ENCODE measurements at places on chromosomes 2 and 18. TPM values are rescaled to one million over a fixed set of nuclear protein-coding genes. Genes with fewer than 3 reads are reported as not detected.

The UGT1A1 gene
- not detected for total RNA-seq

The CCDC74B gene
- 4.3 TPM for total RNA-seq

The UGT1A4 gene
- not detected for total RNA-seq

The AP1S3 gene
- total RNA-seq, result 19.7 TPM

The RAB1A gene
- 119 TPM for total RNA-seq

The LRRC30 gene
- not detected for total RNA-seq

The FIGN gene
- total RNA-seq, result 22.8 TPM

GRCh38 chr2:179059026-179059700, 9.2 kb upstream of the CCDC141 start:
- no peak overlapping the region for H3K27ac ChIP-seq
- no peaks in the 10 kb centered on the region for H3K4me1 ChIP-seq
- no peaks in the 10 kb centered on the region for H3K36me3 ChIP-seq
- no peak for DNase-seq

DNA sequence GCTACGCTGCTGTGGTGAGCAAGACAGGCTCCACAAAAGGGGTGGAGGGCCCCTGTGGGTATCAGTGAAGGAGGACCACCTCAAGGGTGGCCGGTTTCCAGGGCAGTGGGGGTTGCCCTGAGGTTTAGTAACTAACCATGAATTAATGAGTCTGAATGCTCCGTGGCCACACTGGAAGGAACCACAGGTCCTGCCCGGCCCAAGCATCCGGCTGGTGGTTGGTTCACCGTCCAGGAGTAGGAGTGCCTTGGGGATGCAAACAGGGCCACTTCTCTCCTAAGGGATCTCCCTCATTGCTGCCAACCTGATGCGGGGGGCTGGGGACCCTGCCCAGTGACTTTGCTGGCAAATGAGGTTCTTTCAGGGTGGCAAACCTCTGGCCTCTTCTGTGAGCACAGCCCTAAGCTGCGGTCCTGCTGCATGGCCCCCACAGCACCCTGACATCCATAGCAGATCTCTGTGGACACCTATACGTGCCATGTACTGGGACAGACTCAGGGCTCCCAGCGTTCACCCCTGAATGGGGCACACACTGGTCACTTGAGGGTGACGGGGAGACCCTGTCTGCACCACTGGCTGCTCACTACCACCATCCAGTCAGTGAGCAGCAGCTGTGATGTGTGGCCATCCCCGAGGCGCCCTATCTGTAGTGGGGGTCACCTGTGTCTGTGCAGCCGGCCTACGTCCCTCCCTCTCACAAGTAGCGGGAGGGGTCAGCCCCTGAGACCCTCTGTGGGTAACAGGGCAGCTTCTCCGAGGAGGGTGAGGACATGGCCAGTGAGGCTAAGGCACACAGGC, 41.6 kb downstream of the HS6ST1 start:
- H3K36me3 ChIP-seq, result 0 out of 2 replicates have a peak, but pooled peaks cover 2% of the 10 kb centered on the region
- no peak overlapping the region for H3K4me3 ChIP-seq
- no peak overlapping the region for H3K27ac ChIP-seq

DNA sequence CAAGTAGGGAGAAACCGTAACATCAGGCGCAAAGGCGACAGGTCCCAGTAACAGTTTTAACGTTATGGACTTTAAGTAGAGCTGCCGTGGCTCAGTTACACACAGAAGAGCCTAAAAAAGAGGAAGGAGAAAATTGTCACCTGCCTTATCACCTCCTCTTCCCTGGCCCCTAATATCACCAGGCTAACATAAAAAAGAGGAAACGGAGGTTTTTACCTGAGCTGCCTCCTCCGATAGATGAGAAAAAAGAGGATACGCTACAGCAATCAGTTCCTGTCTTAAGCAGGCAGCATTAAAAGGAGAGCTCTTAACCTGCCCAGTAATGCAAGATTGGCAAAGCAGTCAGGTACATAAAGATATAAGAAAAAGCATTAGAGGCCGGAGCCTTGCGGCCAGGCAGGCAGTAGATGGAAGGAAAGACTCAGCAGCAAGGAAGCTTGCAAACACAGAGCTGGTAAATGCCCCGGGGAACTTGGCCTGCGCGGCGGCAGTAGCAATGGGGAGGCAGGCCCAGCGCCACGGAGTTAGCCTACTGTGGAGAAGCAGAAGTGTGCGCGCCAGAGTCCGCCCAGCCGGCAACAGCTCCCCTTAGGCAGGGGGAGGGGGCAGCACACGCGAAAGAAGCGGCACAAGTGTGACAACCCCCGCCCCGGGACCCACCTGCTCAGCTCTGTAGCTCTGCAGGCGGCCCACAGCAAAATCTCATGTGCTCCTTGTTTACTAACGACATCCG, 116.3 kb upstream of the SCN7A start:
- peaks cover 5% of the 10 kb centered on the region for H3K4me1 ChIP-seq
- no peak overlapping the region for H3K4me3 ChIP-seq
- H3K27me3 ChIP-seq, result no peaks in the 10 kb centered on the region
- H3K27ac ChIP-seq, result no peak overlapping the region
- DNase-seq, result no peak

- no peaks in the 10 kb centered on the region for H3K27me3 ChIP-seq
- no peak overlapping the region for H3K4me3 ChIP-seq
- no peaks in the 10 kb centered on the region for H3K36me3 ChIP-seq
These were observed 77.4 kb downstream of the CCBE1 start for GRCh38 chr18:59619816-59620215.

- DNase-seq, result no peak
- no peaks in the 10 kb centered on the region for H3K27me3 ChIP-seq
- H3K4me3 ChIP-seq, result no peak overlapping the region
- no peaks in the 10 kb centered on the region for H3K36me3 ChIP-seq
- H3K27ac ChIP-seq, result no peak overlapping the region
These were observed 182.7 kb downstream of the MYO3B start for GRCh38 chr2:170360546-170361089.

DNA sequence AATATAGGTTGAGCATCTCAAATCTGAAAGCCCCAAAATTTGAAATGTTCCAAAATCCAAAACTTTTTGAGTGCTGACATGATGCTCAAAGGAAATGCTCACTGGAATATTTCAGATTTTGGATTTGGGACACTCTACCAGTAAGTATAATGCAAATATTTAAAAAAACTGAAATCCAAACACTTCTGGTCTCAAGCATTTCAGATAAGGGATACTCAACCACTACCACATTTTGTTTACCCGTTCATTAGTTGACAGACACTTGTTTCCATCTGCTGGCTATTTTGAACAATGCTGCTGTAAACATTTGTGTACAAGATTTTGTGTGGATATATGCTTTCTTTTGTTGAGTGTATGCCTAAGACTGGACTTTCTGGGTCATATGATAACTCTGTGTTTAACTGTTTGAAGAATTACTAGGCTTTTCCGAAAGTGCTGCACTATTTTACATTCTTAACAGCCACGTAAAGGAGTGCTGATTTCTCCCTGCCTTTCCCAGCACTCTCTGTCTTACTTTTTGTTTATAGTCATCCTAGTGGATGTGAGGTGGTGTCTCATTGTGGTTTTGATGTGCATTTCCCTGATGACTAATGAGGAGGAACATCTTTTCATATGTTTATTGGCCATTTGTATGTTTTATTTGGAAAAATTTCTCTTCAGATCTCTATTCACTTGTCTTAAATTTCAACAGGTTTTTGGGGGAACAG, 19.5 kb upstream of the DCDC2C start:
- no peak for DNase-seq
- no peaks in the 10 kb centered on the region for H3K27me3 ChIP-seq
- H3K4me3 ChIP-seq, result no peak overlapping the region

DNA sequence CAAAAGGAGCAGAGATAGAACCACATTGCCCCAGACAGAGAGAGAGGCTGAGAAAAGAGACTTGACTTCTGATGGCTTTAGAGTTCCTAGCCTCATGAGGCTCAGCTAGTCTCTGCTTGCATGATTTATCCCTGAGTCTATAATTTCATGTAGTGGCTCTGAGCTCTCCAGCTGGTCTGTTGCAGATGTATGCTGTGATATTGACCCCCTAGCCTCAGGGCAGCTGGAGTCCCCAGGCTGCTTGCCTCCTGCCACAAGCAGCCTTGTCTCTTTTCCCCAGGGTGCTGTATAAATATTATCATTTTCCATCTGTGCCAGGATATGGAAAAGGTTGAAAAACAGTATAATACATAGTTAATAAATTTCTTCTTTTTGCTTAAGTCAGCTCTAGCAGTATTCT, 467.6 kb upstream of the CWC22 start:
- H3K27ac ChIP-seq, result no peak overlapping the region
- H3K27me3 ChIP-seq, result no peaks in the 10 kb centered on the region
- no peak overlapping the region for H3K4me3 ChIP-seq
- DNase-seq, result no peak
- H3K4me1 ChIP-seq, result no peaks in the 10 kb centered on the region

GRCh38 chr2:29011418-29012060, 30.4 kb downstream of the TOGARAM2 start:
- no peak overlapping the region for H3K4me3 ChIP-seq
- DNase-seq, result no peak
- H3K27ac ChIP-seq, result no peak overlapping the region
- H3K36me3 ChIP-seq, result no peaks in the 10 kb centered on the region
- no peaks in the 10 kb centered on the region for H3K27me3 ChIP-seq

- H3K36me3 ChIP-seq, result peaks cover 5% of the 10 kb centered on the region
- DNase-seq, result no peak
- H3K4me3 ChIP-seq, result no peak overlapping the region
These were observed 79.8 kb downstream of the CCDC150 start for GRCh38 chr2:196719110-196719872.

DNA sequence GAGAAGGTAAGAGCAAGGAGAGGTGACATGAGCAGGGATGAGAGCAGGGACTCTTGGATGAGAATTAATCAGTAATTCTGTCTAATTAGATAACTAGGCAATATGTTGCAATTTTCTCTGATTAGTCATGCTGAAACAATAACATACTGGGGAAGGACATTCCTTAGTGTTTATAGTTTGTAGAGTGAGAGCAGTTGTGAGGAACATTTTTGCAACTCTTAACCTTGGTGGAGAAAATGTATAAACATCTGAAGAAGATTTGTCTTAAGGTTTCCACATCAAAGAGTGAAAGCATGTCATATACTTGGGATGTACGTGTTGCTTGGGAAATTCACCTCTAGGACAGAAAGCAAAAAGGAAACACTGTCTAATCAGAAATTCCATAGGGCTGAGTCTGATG, 955.4 kb upstream of the FANCL start:
- no peaks in the 10 kb centered on the region for H3K36me3 ChIP-seq
- H3K27me3 ChIP-seq, result no peaks in the 10 kb centered on the region
- H3K27ac ChIP-seq, result no peak overlapping the region
- no peaks in the 10 kb centered on the region for H3K4me1 ChIP-seq
- no peak for DNase-seq
- no peak overlapping the region for H3K4me3 ChIP-seq

- no peaks in the 10 kb centered on the region for H3K36me3 ChIP-seq
- no peak overlapping the region for H3K4me3 ChIP-seq
- no peak for DNase-seq
- peaks cover 8% of the 10 kb centered on the region for H3K4me1 ChIP-seq
These were observed 76.2 kb upstream of the MYO3B start for GRCh38 chr2:170101789-170102188.

DNA sequence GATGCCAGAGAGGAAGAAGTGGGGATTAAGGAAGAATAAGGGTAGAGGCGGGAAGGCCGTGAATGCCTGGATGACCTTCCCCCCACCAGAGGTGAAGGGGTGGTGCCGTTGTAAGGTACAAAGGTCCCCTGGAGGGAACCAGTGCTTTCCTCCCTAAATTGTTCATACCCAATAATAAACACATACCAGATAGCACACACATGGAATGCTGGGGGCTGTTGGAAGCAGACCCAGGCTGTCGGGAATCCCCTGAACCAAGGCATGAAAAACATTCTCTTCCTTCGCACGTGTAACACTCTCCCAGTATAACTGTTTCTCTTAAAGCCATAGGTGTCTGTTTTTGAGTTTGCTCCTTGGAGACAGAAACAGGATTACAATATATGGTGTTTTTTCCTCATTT, 107.1 kb upstream of the CTAGE1 start:
- H3K4me3 ChIP-seq, result no peak overlapping the region
- no peaks in the 10 kb centered on the region for H3K27me3 ChIP-seq
- DNase-seq, result no peak
- H3K4me1 ChIP-seq, result no peaks in the 10 kb centered on the region
- no peaks in the 10 kb centered on the region for H3K36me3 ChIP-seq

- no peak overlapping the region for H3K4me3 ChIP-seq
- H3K27ac ChIP-seq, result no peak overlapping the region
- H3K4me1 ChIP-seq, result no peaks in the 10 kb centered on the region
- no peaks in the 10 kb centered on the region for H3K27me3 ChIP-seq
- DNase-seq, result no peak
These were observed 334.0 kb upstream of the FSIP2 start for GRCh38 chr2:185404578-185404977.

- H3K27ac ChIP-seq, result no peak overlapping the region
- no peaks in the 10 kb centered on the region for H3K36me3 ChIP-seq
- H3K4me3 ChIP-seq, result no peak overlapping the region
- no peak for DNase-seq
- H3K4me1 ChIP-seq, result peaks cover 6% of the 10 kb centered on the region
These were observed 612.0 kb downstream of the ARHGAP15 start for GRCh38 chr2:143741205-143741604.

GRCh38 chr2:130824492-130825061, 12.1 kb upstream of the ARHGEF4 start:
- H3K36me3 ChIP-seq, result no peaks in the 10 kb centered on the region
- no peak overlapping the region for H3K27ac ChIP-seq
- DNase-seq, result peak; percentile 41
- no peaks in the 10 kb centered on the region for H3K4me1 ChIP-seq
- no peaks in the 10 kb centered on the region for H3K27me3 ChIP-seq

DNA sequence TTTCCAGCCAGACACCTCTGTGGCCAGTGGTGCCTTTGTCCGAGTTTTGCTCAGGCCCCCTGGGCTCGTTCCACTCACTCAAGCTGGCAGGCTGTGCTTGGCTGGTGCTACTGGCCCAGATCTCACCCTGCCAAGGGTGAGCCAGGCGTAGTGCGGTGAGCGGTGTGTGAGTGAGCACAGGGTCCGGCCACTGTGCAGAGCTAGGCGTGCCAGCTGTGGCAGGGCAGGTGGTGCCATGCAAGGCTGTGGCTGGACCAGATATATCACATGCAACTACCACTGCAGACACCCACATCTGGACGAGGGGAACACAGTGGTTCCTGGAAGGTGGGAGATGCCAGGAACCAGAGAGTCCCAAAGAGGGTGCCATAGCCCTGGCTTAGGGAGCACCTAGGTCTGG, 70.1 kb downstream of the SRBD1 start:
- H3K27ac ChIP-seq, result no peak overlapping the region
- no peak overlapping the region for H3K4me3 ChIP-seq
- H3K36me3 ChIP-seq, result no peaks in the 10 kb centered on the region
- no peak for DNase-seq

DNA sequence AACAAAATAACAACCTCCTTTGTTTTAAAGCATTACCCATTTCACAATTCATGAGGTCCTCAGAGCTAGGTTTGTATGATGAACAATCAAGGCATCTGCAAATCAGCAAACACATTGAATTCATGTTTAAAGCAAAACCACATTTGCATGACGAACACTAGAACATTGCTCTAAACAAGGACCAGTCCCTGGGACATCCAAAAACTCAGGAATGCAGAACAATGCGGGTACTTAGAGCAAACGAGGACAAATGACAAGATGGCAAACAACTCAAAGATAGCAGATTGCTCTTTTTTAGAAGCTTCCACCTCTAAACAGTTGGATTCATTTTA, 45.7 kb upstream of the RALBP1 start:
- H3K27me3 ChIP-seq, result no peaks in the 10 kb centered on the region
- no peaks in the 10 kb centered on the region for H3K36me3 ChIP-seq
- peaks cover 7% of the 10 kb centered on the region for H3K4me1 ChIP-seq
- no peak overlapping the region for H3K27ac ChIP-seq
- H3K4me3 ChIP-seq, result no peak overlapping the region
- no peak for DNase-seq

- H3K27me3 ChIP-seq, result no peaks in the 10 kb centered on the region
- no peak overlapping the region for H3K4me3 ChIP-seq
- no peaks in the 10 kb centered on the region for H3K4me1 ChIP-seq
These were observed 11.6 kb upstream of the TUBB6 start for GRCh38 chr18:12296457-12296856.

All from H1 (cell line).